Urinary bladder (tissue), 4 donors: ENCODE measurements at places on chromosomes 16 and 17. TPM values are rescaled to one million over a fixed set of nuclear protein-coding genes. Genes with fewer than 3 reads are reported as not detected.

The TNFSF13 gene
- polyA plus RNA-seq = 22.3 TPM

The ESRP2 gene
- 7.1 TPM for polyA plus RNA-seq

The CNEP1R1 gene
- 8.6 TPM for polyA plus RNA-seq

The C16orf86 gene
- 9.9 TPM for polyA plus RNA-seq

The TM4SF5 gene
- 0.18 TPM for polyA plus RNA-seq

The NACA2 gene
- not detected for polyA plus RNA-seq

The NTN3 gene
- 0.19 TPM for polyA plus RNA-seq

The DHRS7C gene
- 0.16 TPM for polyA plus RNA-seq

The KCNJ18 gene
- polyA plus RNA-seq = not detected

The GRB2 gene
- 93.9 TPM for polyA plus RNA-seq

The PLLP gene
- 9.5 TPM for polyA plus RNA-seq

The ABCC1 gene
- 21.7 TPM for polyA plus RNA-seq

The NT5C3B gene
- polyA plus RNA-seq = 67.9 TPM

The MEIOC gene
- 0.05 TPM for polyA plus RNA-seq

The RRAD gene
- polyA plus RNA-seq = 26.1 TPM

The TNFRSF17 gene
- polyA plus RNA-seq = not detected
